A549 (cell line): ENCODE measurements at places on chromosomes 4 and X.

- DNase-seq = no peak
Observed at GRCh38 chr4:151340751-151341385, 15.5 kb upstream of the SH3D19 start.

GRCh38 chr4:80165855-80166254 lies 31.4 kb upstream of the PRDM8 start:
- DNase-seq = no peak

GRCh38 chrX:49947781-49948180 lies 25.4 kb downstream of the CLCN5 start:
- no peak for DNase-seq

DNA sequence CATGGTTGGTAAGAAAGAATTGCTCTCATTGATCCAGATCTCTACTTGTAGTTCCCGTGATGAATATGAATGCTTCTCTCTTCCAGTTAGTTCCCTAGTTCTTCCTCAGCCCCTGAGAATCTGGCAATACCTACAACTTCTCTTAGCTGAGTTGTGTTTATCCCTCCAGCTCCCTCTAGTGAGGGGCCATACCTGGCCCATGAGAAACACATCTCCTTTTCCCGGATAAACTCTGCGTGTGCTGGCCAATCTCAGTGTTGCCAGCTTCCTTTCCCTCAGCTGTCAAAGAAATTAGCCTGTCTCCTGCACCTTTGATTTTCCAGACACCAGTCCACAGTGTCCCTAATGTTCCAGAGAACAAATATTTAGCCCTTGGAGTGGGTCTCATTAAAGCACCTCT lies 5.7 kb downstream of the CBLL2 start:
- peak; percentile 4 for DNase-seq

DNA sequence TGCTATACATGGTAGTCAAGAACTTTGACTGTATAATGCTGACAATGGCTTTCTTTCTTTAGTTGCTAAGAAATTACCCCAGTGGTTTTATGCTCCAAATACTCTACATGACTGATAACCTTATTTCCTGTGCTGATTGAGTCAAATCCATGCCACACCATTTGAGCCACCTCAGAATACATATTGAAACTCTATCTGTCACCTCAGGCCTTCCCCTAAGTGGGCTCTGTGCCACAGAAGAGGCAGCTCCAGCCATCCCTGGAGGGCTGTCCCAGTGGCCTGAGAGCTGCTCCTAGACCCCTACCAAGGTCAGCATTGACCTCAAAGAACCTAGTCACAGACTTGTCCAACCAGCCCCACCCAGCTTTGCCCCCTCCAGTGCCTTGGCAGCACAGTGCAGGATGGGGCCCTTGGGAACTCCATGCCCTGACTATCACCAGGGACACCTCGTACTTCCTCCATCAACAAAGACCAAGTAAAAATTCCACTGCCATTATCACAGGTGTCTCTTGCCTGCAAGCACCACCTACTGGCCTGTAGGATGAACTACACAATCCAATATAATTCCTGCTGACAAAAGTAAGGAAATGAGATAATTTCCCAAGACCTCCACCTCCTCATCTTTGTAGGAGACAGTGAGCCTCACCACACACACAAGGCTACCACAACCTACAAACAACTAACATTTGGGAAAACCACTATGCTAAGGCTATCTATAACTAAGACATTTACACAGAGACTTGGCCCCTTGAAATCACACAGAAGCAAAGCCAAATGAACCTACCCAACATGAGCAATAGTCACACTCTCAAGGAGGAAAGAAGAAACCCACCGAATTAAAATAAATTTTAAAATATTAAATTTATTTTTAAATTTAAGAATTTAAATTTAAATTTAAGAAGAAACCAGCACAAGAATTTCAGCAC lies 239.9 kb downstream of the NKX6-1 start:
- DNase-seq = peak; percentile 19

DNA sequence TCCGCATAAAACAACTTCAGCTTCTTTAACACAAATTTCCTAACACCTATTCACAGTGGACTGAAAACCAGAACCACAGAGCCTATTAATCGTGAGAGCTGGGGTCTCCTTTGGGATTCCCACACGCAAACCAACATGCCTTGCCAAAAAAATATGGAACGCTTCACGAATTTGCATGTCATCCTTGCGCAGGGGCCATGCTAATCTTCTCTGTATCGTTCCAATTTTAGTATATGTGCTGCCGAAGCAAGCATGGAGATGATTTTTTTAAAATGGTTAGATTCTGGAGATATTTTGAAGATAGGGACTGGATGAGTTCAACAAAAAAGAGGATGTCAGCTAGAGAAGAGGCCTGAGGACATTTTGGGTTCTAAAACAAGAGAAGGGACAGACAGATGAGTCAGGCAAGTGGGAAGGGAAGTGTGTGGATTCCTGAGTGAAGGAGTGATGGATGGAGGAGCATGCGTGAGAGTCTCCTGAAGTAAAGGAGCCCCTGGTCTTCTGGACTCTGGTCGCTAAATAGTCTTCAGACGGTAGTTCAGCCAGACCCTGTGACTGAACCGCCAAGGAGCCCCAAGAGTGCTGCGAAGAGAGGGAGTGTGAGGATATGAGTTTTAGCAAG lies 9.5 kb upstream of the GATA1 start:
- no peak for DNase-seq

DNA sequence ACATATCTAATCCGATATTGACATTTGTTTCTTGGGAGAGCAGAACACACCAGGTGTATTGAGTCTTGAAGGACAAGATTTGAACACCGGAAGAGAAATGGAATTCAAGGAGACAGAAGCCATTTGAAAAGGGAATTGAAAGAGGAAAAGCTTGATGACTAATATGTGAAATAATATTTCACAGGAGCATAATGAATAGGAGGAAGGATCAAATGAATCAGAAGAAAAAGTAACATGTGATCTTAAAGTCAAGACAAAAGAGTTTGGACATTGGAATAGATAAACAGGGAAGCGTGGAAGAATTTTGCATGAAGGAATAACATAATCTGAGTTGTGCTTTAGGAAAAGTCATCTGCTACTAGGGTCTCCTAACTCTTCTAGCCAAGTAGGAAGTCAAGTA lies 145.5 kb upstream of the PDHA2 start:
- no peak for DNase-seq

DNA sequence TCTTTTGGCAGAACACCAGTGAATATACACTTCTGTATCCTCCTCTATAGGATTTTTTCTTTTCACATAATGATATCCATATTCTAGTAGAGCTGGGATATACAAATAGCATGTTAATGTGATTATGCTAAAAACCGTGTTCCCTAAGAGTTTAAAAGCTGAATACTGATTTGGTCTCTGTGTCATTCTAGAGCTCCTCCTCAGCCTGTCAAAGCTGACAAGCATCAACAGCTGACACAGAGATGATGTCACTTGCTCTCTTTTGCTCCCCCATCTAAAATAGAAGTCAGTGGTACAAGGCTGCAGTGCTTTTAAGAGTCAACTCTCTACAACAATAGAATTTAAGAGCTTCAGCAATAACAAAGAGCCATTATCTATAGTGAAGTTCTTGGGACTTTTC lies 17.1 kb upstream of the HERC3 start:
- DNase-seq = no peak

GRCh38 chrX:115251458-115252233 lies 17.8 kb upstream of the LRCH2 start:
- no peak for DNase-seq
